Amniotic stem cell (primary cell): ENCODE measurements at places on chromosomes 13 and 19.

- no peak for DNase-seq
Measured at GRCh38 chr19:11196406-11197287, 698 bp downstream of the KANK2 start.

DNA sequence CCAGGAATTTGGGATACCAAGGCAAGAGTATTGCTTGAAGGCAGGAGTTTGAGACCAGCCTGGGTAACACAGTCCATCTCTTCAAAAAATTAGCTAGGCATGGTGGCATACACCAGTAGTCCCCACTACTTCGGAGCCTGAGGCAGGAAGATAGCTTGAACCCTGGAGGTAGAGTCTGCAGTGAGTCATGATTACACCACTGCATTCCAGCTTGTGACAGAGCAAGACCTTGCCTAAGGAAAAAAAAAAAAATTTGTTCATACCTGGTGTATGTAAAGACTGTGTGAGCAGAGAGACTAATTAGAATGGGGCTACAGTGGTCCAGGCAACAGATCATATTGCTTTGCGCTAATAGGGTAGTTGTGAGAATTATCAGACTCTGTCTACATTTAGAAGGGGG is 778.3 kb upstream of the PCDH20 start:
- DNase-seq, result no peak

- no peak for DNase-seq
Measured at GRCh38 chr19:35105047-35105410, 10.6 kb upstream of the FXYD3 start.

GRCh38 chr19:42109896-42110295 is 22.4 kb downstream of the POU2F2 start:
- DNase-seq, result no peak

- no peak for DNase-seq
Measured at GRCh38 chr19:2055931-2056836, 5.1 kb upstream of the MKNK2 start.

- DNase-seq, result no peak
Measured at GRCh38 chr19:45515807-45516401, 8.6 kb downstream of the VASP start.
